ENCODE measurements at places on chromosomes 11 and 22.

- no peak for DNase-seq
These were observed 49.8 kb upstream of the BLID start for GRCh38 chr11:122165607-122166371.

DNA sequence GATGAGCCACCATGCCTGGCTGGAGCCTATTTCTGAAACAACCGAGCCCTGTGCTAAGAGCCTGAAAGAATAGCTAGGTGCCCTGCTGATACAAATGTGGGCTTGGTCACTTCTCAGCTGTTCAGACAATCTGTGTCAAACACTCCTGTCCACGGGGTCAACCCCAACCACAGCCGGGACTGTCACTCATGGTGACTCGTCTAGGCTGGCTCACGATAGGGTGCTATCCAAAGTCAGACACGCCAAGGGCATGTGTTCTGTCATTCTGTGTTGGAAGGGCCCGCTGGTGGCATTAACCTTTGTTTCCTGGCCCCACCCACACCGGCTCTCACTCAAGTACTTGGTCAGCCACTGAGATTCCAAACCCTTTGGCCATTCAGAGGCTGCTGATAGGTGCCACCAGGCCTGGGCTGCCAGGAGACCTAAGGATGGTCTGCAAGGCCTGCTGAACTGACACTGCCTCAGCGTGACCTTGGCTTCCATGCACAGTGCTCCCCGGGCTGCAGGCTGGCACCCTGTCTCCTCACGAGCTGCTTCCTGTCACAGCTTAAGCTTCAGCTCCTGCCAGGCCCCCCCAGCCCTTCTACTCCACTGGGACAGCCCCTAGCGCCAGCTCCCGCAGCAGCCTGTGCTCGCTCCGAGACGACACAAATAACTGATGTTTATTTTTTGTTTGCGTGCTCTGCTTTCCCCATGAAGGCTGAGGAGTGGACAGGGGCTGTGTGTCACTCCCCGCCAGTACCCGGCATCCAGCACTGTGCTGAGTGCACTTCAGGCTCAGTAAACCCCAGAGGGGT is 14.2 kb upstream of the CDC42BPG start:
- no peak for DNase-seq

- no peak for DNase-seq
These were observed 52.6 kb downstream of the SWAP70 start for GRCh38 chr11:9716275-9717039.

DNA sequence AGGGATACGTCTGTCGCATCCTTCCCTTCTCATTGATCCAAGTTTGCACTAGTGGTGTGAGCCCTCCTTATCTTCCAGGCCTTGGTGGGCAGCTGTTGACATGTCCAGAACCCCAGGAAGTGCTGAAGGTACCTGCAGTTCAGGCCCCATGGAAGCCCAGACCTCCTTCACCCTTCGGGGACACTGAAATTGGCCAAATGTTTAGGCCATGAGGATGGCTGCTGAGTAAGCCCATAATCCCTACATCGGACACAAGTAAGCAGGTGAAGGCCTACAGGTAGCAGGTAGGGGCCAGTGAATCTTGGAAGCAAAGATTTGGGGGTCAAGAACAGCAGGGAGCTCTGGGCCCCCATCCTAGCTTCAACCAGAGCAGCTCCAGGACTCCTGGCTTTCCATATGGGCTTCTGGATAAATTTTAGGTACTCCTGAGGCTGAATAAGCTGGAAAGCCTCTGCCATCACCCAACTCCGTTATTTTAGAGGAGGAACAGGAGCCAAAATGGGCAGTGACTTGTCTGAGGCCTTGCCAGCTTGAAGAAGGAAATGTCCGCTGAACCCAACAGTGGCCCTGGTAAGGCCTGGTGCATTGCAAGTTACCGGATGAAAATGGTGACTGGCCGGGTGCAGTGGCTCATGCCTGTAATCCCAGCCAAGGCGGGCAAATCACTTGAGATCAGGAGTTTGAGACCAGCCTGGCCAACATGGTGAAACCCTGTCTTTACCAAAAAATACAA is 45.2 kb downstream of the MORC2 start:
- no peak for DNase-seq

- DNase-seq, result no peak
These were observed 99.3 kb downstream of the TRIM44 start for GRCh38 chr11:35761899-35762298.

DNA sequence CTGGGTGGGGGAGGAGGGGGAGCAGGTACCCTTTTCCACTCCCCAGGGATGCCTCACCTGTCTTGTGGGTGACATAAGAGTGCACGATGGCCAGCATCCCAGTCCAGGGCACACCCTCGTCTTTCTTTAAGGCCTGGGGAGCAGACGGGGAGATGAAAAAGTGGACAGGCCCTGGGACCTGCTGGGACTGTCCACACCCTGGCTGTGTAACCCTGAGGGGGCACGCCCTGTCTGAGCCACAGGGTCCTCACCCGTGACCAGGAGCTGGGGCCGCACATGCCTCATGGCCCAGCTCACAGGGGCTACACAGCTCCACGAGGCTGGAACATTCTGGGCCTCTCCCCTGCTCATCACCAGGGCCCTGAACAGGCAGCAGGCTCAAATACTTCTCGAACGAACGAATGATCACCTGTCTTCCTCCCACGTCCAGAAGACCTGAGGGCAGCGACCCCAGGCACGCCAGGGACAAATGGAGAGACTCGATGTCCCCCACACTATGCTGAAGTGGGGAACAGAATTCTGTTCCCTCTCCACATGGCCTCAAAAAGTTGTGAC is 123.9 kb downstream of the PHF21B start:
- no peak for DNase-seq

GRCh38 chr11:93585758-93586157 is 42.6 kb upstream of the SMCO4 start:
- DNase-seq, result peak; percentile 16

GRCh38 chr11:60777572-60777971 is 7.6 kb upstream of the MS4A10 start:
- no peak for DNase-seq

GRCh38 chr11:127564810-127565209 is 564.2 kb upstream of the KIRREL3 start:
- no peak for DNase-seq

- no peak for DNase-seq
These were observed 47.0 kb downstream of the RTL6 start for GRCh38 chr22:44451016-44451415.

GRCh38 chr11:78838417-78838816 is 263.8 kb upstream of the NARS2 start:
- DNase-seq, result no peak

DNA sequence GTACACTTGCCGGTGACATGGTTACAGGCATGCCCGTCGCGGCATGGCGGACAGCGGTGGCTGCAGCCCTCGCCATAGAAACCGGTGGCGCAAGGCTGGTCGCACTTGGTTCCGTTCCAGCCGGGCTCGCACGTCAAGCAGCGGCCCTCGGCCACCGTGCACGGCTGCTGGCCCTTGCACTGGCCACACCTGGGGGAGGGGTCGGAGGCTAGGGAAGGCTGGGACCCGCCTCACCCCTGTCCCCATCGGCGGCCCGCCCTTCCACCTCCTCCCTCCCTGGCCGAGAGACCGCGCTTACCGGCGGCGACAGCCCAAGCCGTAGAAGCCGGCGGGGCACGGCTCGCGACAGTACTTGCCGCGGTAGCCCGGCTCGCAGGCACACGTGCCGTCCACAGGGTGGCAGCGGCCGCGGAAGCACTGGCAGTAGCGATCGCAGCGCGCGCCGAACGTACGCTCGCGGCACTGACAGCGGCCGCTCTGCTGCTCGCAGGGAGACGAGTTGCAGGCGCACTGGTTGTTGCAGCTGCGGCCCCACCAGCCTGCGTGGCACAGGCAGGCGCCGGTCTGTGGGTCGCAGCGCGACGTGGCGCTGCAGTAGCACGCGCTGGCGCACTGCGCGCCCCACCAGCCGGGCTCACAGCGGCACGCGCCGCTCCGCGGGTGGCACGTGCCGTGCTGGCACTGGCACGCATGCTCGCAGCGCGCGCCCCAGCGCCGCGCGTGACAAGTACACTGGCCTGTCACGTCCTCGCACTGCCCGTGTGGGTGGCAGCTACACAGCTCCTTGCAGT is 6.7 kb downstream of the SCARF2 start:
- peak; percentile 99 for DNase-seq

DNA sequence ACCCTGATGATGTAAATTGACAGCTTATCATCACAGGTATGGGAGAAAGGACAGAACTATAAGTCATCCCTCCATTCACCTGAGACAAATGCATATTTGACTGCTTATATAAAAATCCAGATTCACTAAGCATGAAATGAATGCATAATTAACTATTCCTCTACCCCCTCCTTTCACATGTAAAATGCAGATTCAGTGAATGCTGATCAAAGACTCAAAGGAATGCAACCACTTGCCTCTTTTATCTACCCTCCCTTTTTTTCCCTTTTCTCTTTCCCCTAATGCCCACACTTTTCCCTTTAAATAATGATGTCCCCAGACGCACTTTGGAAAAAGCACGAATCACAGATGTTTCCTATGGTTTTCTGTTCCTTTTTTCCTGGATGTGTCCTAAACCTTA is 4.5 kb upstream of the PLAAT4 start:
- no peak for DNase-seq

DNA sequence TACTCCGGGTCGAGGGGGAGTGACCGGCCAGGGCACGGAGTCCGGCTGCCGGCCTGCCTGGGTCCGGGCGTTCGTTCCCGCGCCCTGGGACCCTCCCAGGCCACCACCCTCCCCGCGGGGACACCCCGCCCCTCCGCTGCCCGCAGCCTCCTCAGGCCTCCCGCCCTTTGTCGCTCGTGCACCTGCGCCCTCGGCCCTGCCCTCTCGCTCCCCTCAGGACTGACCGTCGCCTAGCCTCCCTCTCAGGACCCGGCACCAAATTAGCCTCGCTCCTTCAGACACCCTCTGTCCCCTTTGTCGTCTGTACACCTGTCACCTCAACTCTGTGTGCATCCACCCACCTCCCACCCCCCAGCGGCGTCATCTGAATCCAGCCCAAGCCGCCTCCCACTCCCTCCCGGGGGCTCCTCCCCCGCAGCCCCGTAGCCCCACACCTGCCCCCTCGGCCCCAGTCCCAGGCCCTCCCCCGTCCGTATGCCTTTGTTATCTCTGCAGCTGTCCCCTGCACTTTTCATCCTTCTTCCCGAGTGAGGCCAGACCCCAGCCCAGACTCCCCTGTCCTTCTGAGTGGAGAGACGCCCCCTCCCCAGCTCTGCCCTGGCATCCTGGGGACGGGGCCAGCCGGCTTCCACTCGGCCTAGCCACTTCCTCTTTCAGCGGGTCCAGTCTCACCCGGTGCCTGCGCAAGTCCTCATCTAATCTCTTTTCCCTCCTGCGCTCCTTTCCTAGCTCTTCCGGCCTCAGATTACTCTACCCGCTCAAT is 643 bp downstream of the TIGD3 start:
- peak; percentile 78 for DNase-seq

DNA sequence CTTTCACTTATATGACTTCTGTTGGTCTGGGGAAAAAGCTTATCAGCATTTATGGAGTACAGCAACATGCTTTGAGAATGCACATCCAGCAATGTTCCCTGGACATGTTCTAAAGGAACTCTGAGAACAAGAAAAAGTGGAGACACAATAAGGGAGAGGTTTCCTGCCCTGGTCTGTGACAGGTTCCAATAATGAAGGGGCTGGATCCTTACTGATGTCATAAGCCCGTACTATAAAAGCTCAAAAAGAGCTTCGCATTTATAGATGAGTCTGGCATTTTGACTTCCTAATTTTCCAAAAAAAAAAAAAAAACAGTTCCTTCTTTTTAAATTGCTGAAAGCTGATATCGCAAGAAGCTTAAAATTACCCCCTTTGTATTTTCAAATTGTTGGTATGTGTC is 129.1 kb downstream of the MPPED2 start:
- DNase-seq, result no peak

GRCh38 chr11:17634776-17635550 is 84.4 kb upstream of the MYOD1 start:
- no peak for DNase-seq

DNA sequence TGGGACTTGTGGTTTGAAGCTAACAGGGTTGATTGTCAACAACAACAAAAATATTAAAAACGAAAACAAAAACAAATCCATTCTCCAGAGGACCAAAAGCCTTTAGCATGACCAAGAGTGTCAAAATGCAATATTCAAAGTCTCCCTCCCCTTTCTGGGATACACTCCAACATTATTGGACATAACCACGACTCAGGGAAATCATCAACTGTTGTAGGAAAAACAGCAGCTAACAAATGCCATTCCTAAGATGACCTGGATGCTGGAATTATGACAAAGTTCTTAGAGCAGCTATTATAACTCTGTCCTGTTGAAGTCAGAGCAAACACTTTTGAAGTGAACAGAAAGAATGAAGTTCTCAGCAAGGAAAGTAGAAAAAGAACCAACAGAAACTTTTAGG is 143.0 kb downstream of the TMEM135 start:
- DNase-seq, result no peak

DNA sequence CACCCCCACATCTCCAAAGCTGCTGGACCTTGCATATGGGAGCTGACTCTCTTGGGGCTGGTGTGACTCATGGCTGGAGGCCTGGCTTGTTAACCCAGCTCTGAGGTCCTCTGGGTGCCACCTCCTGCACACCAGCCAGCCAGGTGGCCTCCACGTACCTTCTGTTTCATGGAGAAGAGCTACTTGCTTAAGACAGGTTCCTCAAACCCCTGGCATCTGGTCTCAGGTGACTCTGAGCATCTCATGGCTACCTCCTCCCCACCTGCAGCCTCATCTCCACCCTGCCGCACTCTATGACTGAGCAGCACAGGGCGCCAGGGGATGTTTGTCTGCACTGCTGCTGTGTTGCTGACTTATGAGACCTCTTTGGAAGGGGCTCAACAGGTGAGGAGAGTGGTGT is 55.7 kb downstream of the BCR start:
- DNase-seq, result no peak

GRCh38 chr22:17639247-17639741 is 737 bp downstream of the BCL2L13 start:
- DNase-seq, result no peak

DNA sequence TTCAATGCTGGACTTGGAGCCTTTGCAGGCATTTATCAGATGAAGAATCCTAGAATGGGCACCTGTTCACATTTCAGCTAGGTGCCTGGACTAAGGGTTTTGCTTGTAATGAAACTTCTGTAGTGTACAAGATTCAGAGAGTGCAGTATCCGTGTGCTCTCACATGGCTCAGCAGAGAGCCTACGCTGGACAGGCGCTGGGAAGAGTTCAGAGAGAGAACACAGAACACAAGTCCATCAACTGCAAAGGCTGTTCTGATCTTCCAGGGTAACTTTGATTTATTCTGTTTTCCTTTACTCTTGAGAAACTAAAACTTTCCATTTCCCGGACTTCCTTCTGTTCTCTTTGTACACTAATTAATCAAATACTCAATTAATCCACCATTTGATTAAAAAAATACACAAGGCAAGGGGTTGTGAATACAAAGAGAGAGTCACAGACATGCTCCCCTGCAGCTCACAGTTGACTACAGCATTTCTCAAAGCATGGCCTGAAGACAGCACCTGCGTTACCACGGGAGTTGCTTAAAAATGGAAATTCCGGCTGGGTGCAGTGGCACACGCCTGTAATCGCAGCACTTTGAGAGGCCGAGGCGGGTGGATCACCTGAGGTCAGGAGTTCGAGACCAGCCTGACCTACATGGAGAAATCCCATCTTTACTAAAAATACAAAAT is 393.7 kb downstream of the LARGE1 start:
- no peak for DNase-seq

Measured in 8988T (cell line).